ENCODE measurements at places on chromosomes 13 and 19.

GRCh38 chr19:33054623-33055022 lies 10.1 kb downstream of the RHPN2 start:
- DNase-seq, result no peak

- DNase-seq, result peak; percentile 42
Observed at GRCh38 chr13:50589651-50590054, 253.8 kb downstream of the DLEU7 start.

GRCh38 chr19:1526979-1527649 lies 3.2 kb downstream of the PLK5 start:
- no peak for DNase-seq

DNA sequence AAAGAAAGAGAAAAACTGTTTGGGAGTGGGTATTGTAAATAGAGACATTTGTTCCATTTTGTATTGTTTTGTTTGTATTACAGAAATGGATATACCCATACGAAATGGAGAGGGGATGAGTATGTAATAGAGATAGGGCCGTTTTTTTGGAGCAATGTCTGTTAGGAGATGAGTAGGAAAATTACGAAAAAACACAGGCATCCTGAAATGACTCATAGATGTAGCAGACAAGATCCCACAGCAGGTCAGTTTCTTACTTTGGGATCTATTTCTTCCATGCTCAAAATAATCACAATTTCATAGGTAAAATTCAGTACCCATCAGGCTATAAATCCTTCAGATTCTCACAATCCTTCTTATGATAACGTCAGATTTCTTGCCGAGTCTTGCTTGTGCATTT lies 779.4 kb upstream of the SLITRK1 start:
- DNase-seq, result no peak

DNA sequence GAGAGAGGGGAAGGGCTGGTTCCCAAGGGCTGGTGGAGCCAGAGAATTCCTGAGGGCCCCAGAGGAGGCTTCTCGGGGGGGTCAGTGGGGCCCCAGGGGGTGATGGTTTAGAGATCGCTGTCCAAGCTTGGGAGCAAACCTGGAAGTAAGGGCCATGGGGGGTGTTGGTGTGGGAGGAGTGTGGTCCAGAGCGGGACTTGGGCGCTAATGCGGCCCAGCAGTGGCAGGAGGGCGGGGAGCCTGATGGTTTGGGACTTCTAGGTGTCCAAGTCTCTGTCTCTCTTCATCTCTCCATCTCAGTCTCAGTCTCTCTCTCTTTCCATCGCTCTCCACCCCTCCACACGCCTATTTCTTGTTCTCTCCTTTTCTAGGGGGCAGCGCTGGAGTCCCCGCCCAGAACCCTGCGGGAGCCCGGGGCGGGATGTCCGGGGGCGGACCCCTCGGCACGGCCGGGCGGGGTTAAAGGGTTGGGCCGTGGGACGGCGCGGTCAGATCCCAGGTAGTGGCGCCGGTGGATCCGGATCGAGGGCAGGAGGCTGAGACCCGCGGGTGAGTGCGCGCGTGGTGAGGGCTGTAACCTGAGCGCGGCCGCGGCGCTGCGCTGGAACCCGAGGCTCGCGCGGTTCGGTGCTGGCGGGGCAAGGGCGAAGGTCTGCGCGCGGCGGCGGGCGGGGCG lies at the start of gene CYP4F22:
Gene CYP4F22 (plus strand): TSS at position 491 of the 676 bp plus-strand sequence. CDS start 16,812 bp downstream, outside the sequence.
- no peak for DNase-seq

DNA sequence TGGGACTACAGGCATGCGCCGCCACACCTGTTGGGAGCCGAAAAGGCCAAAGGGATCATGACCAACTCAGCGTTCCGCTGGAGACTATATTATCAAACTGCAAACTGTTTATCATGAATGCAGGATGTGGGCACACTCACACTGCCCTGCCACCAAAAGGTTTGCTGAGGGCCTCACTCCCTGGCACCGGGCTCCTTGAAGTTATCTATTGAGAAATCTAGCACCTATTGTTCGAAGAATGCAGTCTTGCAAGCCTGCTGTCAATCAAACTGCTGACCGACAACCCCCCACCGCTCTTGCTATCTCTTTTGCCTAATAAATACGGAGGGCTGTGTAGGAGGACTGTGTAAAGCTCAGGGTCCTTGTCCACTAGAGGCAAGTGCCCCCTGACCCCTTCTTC lies 5.2 kb upstream of the ZNF836 start:
- no peak for DNase-seq

GRCh38 chr13:30654430-30654829 lies 36.7 kb downstream of the USPL1 start:
- no peak for DNase-seq

DNA sequence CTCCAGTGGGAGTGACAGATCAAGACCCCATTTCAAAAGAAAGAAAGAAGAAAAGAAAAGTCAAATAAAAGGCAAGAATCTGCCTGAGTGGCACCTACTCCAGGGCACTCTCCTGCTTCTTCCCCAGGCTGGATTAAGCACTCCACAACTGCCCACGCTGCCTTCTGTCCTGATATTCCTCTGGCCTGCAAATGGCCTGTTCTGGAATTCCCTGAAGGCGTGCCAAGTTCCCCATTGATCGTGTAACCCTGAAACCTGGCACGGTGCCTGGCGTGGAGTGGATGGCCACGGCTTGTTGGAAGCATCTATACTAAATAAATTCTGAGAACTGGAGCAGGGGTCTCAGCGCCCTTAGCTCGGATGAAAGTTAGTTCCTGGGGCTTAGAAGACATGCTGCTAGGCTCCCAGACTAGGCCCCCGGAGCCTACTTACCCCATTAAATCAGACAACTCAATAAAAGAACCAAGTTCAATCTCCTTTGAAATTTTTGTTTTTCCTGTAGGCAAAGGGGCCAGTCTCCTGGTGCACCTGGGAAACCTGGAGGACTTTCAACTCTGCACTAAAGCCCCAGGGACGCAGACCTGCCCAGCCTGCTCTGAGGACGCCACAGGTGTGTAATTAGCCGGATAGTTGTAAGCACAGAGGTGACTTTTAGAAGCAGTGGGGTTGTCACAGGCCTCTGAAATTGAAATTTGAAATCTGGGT lies 21.9 kb downstream of the ANKRD27 start:
- peak; percentile 65 for DNase-seq

DNA sequence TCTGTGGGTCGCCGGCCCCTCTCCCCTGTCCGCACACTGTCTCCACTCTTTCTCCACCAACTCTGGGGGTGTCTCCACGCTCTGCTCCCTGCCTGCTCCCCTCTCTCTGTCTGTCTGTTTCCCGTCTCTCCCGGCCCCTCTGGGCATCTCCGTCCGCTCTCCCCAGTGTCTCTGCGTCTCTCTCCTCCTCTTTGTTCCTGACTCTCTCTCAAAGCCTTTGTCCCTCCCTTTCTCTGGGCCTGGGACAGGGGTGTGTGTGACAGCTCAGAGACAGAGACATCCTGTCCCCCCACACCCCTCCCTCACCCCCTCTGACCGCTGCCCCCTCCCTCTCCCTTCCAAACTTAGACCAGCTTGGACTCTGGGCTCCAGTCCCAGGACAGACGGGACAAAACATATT lies 668 bp upstream of the SBK3 start:
- DNase-seq, result no peak

DNA sequence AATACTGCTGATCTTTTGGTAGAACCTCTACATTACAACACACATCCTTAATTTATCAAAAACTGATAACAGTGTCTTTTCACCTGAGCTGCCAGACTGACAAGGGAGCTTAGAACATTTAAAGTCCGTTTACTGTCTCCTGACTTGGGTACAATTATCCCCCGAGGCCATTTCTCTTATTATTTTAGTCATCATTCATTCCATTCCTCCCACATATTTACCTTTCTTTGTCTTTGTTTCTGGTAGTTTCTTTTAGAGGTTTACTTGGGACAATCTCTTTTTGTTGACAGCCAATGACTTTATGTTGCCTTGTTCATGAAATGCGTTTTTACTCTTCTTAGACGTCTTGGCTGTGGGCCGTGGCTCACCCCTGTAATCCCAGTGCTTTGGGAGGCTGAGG lies 186.9 kb downstream of the PCCA start:
- DNase-seq, result no peak

DNA sequence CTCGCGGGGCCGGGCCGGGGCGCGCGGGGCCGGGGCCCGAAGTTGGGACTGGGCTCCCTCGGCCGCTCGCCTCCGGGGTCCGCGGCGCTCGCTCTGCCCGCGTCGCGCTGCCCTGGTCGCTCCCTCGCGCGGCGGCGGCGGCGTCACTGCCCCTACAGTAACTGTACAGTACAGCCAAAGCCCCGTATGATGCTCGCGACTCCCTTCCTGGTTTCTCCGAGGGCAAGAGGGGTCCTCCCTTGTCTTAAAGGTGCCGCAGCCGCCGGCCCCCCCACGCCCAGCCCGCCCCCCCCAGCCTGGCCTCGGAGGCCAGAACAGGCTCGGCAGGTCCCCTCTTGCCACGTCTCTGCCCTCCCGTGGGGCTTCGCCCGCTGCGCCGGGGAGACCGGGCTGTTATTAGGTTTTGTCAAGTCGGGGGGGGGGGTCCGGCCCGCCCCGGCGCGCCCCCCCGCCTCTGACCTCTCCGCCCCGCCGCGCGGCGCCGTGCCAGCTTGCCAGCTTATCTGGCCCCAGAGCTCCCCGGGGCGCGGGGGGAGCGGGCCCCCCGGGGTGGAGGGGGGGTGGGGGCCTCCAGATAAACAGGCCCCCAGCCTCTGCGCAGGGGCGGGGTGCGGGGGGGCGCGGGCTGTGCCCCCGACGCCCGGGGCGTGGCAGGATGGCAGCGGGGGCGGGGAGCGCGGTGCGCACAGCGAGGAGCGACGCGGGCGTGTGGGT lies at the start of gene ZBTB7A:
Gene ZBTB7A (minus strand): TSS at position 218 of the 714 bp plus-strand sequence. CDS start 11,667 bp downstream, outside the sequence.
- no peak for DNase-seq

DNA sequence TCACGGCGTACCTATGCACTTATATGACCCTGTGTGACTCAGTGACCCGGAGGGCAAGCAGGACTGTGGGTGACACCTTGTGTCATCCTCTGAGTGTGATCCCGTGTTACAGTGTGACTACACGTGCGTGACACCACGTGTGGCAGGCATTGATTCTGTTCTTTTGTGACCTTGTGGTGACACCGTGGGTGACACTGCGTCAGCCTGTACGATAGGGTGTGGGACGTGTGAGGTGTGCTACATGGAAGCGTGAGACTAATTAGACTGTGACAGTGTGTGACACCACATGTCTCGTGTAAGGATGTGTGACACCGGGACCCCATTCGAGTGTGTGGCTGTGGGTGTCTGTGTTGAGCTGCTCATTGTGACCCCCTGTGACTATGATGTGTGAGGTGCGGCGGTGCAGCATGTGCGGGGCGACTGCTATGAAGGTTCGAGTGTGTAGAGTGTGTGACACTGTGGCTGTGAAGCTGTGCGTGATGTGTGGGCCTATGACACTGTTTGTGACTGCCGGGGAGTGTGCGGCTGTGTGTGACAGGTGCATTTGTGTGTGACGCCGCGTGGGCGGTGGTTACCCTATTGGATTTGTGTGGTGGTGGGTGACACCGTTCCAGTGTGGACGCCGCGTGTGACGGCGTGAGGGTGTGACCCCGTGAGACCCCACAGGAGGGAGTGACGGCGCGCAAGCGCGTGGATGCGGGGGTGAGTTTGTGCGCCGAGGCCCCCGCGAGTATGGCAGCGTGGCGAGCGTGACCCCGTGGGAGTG lies 399 bp upstream of the SPTBN4 start:
- DNase-seq, result no peak

- DNase-seq, result no peak
Observed at GRCh38 chr19:33325920-33326319, 23.6 kb upstream of the CEBPA start.

DNA sequence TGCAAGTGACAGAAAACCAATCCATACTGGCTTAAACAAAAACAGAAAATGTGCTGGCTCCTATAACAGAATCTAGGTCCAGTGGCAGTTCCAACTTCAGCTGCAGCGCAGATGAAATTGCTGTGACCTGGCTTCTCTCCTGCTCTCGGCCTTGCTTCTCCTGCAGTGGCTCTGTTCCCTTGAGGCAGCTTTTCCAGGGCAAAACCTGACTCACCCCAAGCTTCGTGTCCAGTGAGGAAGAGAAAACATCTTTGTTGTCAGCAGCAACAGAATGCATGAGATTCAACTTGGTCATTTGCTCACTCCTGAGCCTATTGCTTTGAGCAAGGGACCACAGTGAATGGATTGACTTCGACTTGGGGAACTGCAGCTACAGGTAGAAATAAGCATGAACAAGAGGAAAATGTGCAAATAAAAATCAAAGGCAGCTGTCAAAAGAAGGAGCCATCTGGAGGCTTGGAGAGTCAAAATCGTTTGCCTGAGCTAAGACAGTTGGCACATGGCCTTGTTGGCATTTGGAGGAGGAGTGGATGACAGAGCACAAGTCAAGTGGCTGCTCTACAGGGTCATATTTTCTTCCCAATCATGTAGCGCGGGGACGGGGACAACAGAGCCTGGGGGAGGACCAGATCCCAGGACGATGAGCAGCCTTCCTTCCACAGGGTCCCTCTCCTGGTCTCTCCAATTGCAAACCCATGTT lies 523.4 kb downstream of the FGF9 start:
- DNase-seq, result no peak

DNA sequence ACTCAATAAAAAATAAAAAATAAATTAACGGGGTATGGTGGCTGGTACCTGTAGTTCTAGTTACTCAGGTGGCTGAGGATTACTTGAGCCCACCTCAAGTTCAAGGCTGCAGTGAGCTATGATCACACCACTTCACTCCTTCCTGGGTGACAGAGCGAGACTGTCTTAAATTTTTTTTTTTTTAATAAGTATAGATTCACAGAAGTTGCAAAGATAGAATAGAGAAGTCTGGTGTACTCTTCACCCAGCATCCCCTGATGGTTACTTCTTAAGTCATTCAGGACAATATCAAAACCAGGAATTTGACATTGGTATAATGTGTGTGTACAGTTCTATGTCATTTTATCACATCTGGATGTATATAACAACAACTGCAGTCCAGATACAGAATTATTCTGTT lies 7.7 kb upstream of the CD22 start:
- no peak for DNase-seq

GRCh38 chr19:48739404-48740163 lies 826 bp downstream of the RASIP1 start:
- no peak for DNase-seq

Data from AG04450 (cell line).